Stimulated activated CD8-positive, alpha-beta memory T cell treated with anti-CD3 and anti-CD28 coated beads, Interleukin-4, amount 100 ng/mL, for 4 hours (primary cell): ENCODE measurements at places on chromosomes 1 and 21.

DNA sequence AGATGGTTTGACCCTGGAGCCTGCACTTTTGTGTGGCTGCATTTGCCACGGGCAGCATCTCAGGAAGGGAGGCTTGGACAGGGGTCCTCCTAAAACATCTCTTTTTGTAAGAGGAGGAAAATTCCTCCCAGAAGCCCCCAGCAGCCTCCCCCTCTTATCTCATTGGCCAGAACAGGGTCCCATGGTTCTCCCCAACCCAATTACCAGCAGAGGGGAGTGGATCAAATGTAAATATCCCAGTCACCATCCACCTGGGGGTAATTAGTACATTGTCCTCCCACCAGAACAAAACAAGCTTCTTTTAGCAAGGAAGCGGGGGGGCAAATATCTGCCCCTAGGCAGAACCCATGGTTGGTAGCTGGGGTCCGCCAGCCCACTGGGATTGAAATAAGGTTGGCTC is 44.7 kb upstream of the TENT5B start:
- no peak for DNase-seq

DNA sequence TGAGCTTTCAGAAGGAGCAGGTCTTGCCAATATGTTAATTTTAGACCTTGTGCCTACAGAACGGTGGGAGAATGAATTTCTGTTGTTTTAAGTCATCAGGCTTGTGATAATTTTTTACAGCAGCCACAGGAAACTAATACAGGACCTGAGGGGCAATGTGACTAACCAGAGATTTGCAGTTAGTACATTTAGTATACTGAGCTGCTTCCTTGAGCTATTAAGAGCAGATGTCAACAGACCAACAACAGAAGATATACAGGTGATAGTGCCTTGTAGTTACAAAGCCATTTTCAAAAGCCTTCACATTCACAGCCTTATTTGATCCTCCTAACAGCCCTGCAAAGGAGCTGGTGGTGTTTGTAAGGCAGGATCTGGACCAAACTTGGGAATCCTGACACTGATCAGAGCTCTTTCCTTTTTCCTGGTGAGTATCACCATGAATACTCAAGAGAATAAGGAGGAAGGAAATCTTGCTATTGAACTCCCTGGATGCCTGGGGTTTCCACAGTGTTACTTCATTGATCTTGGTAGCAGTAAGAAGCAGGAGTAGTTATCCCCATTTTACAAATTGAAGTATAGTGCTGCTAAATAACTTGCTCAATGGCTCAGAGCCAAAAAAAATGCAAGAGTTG is 4.7 kb upstream of the SLAMF1 start:
- no peak for DNase-seq

GRCh38 chr1:156214024-156214748 is 1.4 kb downstream of the PMF1 start:
- no peak for DNase-seq

DNA sequence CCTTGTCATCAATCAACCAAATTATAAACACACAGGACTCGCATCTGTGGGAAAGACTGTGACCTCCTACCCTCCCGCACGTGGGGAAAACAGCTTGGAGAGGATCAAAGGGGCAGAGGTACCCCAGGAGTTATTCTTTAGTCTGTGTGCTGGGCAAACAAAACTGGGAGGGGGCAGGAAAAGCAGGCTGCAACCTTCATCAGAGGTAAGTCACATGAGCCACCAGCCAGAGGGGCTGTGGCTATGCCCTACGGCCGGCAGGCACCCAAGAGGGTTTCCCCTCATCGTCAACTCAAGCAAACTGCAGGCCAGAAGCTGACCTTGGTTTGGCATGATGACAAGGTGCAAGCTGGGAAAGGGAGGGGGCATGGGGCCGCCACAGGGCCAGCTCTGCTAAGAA is 12.5 kb downstream of the SMIM12 start:
- no peak for DNase-seq

DNA sequence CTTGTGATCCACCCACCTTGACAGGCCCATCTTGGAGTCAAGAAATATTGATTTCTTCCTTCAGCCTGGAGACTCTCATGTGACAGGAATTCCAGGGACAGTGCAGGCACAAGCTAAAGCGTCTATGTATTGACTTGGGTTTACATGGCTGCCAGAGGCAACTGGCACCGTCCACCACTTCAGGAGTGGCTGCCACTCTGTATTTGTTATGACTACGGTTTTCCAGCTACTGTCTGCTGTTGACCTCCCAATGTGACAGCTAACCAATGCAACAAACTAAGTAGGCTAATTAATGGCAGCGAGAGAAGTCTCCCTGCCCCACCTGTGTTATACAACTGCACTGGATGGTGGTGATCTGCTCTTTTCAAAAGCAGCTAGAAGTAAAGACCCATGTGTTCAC is 56.9 kb downstream of the CD58 start:
- no peak for DNase-seq

- no peak for DNase-seq
These were observed 39.4 kb downstream of the IGFN1 start for GRCh38 chr1:201229771-201230635.

GRCh38 chr1:166040202-166040997 is 126.4 kb downstream of the FAM78B start:
- no peak for DNase-seq

DNA sequence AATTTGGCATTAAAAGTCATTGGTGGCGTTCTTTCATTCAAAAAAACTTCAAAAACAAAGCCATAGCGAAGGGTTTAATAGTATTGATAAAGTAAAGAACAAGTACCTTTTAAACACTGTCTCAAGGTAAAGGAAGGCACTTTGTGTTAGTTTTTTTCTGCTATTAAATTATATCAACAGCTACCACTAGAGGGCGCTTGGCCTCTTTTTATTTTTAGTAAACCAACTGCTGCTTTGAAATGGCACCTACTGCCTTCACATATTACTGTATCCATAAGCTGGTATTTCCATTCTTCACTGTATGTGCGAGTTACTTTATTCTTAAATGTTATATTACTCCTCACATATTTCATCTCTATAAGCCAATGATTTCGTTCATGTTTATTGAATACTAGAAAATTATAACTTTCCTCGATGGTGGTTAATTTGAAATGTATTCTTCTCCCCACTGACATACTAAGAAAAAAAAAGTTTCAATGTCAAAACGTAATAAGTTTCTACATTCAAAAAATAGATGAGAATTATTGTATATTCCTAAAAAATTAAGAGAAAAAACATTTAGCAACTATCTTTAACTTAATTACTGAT is 125.7 kb upstream of the CXADR start:
- DNase-seq, result no peak

DNA sequence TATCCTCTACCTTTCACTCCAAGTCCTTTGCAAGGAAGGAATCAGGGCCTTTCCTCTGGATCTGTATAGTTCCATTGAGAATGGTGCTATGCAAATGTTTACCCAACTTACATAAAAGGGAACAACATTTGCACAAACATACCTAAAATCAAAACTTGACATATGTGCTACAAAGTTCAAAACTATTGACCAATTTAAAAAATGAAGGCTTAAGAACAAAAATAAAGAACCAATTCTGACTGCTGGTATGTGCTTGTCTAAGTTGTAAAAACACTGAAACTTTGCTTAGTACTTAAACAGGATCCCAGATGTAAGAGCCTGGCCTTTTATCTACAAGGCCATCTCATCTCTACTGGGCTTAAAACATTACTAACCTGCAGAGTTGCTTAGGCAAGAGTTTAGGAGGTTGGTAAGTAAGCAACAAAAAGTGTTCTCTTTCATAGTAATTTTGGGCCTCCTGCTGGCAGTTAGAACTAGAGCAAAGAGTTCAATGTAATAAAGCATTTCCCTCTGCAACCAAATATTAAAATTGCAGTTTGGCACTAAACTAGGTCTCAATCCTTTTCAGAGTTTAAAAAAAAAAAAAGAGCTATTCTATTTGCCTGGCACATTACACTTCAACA is 2.0 kb downstream of the SCMH1 start:
- no peak for DNase-seq

- DNase-seq, result no peak
These were observed 16.2 kb downstream of the PLEKHO1 start for GRCh38 chr1:150165622-150166612.

DNA sequence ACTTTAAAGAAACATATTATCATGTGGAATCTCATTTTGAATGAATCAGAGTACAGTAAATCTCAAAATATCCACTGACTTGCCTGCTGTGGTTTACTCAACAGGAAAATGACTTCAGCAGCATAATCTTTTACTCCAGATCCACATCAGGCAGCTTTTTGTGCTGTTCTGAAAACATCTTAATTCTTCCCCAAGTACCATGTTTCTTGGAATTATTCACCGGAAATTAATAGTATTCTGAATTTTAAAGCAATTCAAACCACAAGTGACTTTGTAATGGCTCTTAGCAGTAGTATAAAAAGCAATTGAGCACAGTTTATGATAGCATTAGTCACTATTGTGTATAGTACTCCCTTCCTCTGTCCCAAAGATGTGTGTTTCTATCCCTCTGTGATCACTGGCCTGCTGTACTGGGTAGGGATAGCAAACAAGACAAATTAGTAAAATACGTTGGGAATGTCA is 64.2 kb upstream of the ERRFI1 start:
- no peak for DNase-seq

DNA sequence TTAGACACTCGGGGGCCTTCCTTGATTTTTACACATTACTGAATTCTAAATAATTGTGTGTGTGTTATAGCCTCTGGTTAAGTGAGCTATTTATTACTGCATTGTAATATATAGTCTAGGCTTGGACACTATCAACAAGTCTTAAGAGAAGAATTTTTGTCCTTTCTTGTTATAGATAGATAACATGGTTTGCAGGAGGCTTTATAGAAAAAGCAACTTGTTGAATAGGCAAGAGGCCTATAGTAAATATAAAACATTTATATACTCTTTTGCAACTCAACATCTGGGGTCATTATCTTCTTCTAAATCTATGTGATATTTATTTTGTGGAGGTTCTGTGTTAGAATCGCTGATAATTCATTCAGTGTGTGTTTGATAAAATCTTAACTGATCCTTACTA is 293.8 kb downstream of the NFIA start:
- DNase-seq, result no peak

- DNase-seq, result no peak
These were observed 11.7 kb downstream of the ADAMTS1 start for GRCh38 chr21:26833460-26833939.

GRCh38 chr1:9621032-9621431 is 30.5 kb upstream of the PIK3CD start:
- DNase-seq, result no peak

- DNase-seq, result no peak
These were observed 30.0 kb upstream of the HTR1D start for GRCh38 chr1:23247276-23247675.

DNA sequence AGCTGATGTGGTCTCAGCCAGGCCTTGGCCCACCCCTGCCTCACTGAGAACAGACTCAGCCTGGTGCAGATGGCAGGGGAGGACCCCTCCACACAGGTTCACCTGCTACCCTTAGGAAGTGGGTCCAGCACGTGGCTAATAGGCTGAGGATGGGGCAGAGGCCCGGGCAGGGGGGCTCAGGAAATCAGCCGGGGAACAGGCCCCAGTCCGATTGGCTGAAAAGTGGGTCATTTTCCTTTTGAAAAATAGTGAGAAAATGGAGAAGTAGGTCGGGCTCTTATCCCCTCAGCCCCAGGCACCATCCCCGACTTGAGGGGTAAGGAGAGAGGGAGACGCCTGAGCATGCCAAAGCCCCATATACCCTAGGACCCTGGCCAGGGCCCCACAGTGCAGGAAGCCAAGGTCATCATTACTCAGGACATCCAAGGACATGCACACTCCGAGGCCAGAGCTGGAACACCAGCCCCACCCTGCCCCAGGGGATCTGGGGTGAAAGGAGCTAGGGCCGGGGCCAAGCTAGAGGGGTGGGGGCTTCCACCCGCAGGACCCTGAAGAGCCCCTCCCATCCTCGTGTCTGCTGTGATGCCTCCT is 11.0 kb downstream of the DLGAP3 start:
- no peak for DNase-seq

GRCh38 chr1:54403405-54403804 is 2.8 kb downstream of the SSBP3 start:
- no peak for DNase-seq

GRCh38 chr1:207825719-207826556 is 74.1 kb downstream of the CD46 start:
- peak; percentile 53 for DNase-seq

- DNase-seq, result no peak
These were observed 35.1 kb upstream of the PRSS38 start for GRCh38 chr1:227780101-227781044.

DNA sequence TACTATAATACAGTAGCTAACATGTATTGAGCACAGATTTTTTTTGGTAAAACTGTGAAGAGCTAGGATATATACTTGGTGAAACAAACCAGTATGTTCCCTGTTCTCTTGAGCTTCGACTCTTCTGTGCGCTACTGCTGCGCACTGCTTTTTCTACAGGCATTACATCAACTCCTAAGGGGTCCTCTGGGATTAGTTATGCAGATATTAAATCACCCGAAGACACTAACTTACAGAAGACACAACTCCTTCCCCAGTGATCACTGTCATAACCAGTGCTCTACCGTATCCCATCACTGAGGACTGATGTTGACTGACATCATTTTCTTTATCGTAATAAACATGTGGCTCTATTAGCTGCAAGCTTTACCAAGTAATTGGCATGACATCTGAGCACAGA is 24.7 kb downstream of the LGALS8 start:
- DNase-seq, result no peak

DNA sequence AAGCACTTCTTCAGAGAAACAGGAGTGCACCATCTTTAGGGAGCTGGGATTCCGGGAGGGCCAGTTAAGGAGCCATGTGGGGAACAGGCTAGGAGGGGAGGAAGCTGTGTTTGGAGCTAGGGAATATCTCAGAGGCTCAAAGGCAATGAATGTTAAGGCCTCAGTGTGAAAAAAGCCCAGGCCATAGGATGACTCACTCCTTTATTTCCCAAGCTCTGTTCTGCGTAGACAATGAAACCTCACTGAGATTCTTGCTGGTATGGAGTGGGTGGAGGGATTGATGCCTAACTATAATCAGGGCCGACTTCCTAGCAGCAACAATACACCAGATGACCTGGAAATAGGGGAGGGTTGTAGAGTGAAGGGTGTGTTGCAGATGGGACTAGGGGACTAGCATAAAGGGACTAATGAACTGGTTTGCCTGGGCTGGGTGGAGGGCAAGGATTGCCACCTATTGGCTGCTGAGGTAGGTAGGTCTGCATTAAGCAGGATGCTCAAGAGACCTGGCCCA is 2.1 kb downstream of the GNAT2 start:
- DNase-seq, result no peak

DNA sequence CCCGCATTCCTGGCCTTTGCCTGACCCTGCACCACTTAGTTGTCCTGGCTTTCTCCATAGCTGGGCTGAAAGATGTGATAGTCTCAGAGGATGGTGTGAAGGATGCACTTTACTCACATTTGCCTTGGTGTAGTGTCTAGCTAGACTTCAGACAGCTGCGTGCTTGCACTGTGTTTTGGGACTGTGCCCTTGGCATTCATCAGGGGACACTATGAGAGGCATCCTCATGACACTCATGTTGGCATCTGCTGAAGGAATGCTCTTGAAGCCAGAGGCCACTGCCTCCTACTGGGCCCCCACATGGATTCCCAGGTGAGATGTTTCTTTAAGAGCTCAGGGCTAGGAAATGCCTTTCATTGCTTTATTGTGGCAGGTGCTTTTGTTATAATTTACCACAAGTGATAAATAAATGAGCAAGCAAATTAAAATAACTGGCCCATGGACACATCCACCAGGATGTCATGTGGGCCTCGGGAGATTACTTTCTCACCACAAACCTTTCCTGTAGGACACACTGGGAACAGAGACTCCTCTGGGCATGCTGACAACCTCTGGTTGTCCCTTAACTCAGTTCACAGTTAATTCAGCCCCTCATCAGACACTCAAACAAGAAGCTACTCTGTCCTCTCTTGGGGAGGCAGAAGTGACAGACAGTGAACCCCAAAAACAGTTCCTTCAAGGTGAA is 99.4 kb upstream of the SPATA6 start:
- no peak for DNase-seq
